Right renal pelvis (tissue), 4 donors: ENCODE measurements at places on chromosomes 16 and 17.

- no peak for DNase-seq
These were observed 5.8 kb downstream of the P2RX5 start for GRCh38 chr17:3690094-3690715.

DNA sequence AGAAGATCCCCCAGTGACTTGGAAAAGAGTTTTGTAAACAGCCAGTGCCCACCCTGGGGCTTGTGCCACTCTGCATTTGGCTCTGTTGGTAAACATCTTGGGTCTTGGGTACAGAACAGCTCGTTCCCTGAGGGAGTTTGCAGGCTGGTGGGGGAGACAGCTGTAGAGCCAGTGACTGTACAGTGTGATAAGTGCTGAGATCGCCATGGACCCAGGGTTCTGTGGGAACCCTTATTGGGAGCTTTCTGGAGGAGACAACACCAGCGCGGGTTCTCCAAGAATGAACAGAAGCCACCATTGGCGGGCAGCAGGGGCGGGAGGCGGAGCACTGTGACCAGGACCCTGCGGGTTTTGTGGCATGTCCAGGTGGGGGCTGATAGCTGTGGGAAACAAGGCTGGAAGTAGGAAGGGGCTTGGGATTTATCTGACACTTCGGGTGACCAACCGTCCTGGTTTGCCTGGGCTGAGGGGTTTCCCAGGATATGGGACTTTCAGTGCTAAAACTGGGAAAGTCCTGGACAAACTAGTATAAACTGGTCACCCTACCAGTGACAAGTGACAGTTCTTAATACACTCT is 2.9 kb downstream of the CLEC16A start:
- no peak for DNase-seq

DNA sequence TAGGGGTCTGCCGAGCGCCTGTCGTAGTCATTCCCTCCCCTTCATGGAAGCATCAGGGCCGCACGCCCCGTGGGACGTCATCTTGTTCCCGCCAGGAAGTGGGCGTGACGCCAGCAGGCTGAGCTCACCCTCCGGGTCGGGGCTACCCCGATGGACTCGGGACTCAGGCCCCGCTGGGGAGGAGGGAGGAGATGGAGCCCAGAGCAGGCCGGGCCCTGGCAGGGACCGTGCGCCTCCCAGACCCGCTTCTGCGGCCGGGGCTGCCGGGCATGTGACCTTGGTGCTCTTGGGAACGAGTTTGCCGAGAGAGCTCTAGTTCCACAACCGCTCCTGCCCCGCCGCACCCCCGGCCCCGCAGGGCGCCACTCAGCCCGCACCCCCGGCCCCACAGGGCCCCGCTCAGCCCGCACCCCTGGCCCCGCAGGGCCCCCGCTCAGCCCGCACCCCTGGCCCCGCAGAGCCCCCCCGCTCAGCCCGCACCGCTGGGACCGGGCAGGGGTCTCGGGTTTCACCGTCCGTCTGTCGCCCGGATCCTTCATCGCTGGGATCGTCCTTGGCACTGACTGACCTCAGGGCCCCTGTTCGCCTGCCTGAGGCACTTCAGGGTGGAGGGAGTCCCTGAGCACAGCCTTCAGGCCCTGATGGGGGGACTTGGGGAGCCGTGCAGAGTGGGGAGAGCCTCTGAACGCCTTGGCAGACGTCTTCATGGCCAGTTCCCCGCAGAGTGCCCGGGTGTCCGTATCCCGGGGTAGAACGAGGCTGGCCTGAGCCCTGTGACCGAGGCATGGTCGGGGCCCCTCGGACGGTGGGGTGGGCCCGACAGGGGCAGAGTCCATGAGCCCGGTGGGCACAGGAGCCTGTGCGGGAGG is 5.8 kb downstream of the CACNA1H start:
- no peak for DNase-seq

GRCh38 chr17:12349297-12349696 is 316.4 kb upstream of the MYOCD start:
- DNase-seq = no peak

DNA sequence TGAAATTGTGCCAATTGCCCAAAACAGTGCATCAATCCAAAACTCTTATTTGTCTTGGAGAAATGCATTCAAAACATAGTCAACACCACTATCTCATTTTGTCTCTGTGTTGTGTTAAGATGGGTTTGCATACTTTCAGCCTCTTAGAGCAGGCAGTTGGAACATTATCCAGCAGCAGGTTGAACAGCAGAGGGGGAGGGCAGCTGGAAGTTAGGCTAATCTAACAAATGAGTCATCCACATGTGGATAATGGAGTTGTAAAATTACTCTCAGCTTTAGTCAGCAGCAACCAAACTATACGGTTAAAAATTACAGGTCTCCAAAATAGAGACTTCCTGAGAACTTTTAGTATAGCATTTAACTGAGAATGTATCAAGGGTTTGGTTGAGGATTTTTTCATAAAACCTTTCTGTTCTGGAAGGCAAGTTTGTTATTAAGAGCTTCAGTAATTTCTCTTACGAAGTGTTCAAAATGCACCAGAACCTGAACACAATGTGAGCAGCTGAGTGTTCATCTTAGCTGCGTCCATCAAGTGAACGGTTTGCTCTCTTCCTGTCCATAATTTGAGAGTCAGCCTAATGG is 46.3 kb downstream of the PRKCA start:
- no peak for DNase-seq

DNA sequence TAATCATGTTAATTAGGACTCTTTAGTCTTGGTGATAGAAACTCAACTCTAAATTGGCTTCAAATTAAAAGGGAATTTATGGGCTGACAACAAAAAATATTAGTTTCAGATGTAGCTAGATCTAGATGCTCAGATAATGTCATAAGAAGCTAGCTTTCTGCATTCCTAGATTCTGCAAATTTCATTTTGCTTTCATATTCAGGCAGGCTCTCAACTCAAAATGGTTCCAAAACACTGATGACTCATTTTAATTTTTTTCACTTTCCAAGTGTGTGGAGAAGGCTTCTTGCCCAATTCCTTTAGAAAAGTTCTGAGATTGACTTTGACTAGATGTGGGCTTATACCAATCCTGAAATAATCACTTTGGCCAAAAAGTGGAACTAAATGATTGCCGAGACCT is 236.7 kb upstream of the GOT2 start:
- DNase-seq = no peak

- no peak for DNase-seq
These were observed 33.9 kb downstream of the ANKRD11 start for GRCh38 chr16:89456419-89456959.

DNA sequence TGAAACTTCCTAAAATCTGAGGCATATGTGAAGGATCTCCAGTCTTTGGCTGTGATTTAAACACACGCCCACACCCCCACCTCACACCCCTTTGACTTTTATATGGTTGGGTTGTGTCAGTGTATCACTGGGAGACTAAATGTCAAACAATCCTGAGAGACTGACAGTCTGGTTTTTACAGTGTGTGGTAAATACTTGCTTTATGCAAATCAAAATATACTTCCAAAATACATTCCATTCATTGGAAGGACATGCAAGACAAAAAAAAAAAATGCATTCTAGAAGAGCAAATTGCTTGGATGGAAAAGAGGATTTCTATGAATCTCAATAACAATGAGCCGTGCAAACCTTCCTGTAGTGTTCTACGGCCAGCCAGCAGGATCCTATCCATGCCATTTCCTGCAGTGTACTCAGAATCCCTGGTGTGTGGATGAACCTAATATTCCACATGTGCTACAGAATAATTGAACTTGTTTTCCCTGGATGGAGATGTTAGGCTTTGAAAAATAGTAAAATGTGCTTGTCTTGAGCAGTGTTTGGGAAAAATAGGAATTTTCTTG is 602.1 kb upstream of the GOT2 start:
- no peak for DNase-seq

DNA sequence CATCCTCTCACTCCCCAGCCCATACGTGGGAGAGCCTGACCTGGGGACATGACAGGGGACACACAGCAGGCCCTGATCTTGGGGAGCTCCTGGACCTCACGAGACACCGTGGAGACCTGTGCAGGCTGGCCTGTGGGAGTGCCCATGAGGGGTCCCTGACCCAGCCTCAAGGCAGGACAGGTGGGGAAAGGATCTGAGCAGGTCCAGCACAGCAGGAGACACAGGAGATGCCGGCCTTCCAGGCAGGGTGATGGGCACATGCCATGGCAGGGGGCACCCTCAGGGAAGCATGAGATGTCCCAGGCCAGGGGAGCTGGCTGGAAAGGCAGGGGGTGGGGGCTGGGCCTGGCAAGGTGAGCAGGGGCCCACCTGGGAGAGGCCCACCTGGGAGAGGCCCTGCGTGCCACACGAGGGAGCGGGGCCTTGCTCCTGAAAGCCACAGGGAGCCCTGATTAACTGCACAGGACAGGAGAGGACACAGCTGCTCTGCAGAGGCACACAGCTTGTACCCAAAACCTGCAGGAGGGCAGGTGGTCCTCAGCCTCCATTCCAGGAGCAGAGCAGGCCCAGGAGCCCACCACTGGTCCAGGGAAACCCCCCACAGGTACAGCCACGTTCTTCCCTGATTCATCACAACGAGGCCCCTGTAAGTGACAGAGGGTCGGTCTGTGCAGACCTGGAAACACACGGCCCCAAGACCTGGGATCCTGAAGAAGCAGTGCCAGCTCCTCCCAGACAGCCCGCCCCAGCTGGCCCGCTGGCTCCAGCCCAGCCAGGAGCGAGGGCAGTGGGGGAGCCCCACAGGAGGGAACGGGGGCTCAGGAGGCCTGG is 26.6 kb upstream of the KRT17 start:
- DNase-seq = no peak

DNA sequence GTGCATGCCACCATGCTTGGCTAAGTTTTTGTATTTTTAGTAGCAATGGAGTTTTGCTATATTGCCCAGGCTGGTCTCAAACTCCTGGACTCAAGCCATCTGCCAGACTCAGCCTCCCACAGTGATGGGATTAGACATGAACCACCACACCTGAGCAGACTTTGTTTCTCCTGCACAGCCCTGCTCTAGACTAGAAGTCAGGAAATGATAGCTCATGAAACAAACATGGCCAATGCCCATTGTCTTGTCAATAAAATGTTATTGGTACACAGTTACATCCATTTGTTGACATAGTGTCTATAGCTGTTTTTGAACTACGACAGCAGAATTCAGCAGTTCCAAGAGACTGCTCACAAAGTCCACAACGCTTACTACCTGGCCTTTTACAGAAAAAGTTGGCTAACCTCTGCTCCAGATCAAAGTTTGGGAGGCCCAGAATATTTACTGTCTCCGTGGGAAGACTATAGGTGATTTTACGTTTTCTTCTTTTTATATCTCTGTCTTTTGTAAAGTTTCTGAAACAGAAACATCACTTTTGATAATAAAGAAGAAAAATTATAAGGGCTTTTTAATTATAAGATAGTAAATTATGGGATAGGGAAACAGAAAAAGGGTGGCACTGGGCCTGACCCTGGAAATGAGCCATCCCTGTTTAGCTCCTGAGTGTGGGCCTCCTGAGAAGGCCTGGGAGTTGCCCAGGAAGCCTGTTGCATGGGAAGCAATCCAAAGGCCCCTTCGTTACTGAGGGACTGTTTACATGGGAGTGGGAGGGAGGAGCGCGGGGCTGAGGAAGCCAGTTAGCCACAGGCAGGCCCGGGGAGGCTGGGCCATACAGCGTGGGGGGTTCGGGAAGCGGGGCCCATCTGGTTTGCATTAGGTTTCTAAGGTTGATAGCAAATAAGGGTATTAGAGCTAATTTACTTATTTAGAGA is 201.5 kb downstream of the IRF8 start:
- no peak for DNase-seq

GRCh38 chr17:45428050-45428617 is 4.5 kb downstream of the ARHGAP27 start:
- DNase-seq = no peak

DNA sequence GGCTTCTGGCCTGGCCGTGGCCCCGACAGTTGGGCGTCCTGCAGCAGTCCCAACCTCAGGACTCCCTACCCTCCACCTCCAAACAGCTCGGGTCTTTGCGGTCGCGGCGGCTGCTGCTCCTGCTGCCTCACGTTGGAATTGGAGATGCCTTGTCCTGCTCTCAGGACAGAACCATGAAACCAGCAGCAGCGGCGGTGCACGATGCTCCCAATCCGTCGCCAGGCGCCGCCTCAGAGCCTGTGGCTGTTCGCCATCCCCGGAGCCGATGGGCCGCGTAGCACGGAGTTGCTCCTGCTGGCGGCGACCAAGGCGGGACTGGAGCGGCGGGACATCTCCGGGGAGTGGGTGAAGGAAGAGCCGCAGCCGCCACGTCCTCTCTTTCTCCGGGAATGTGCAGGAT is 1965.9 kb downstream of the TP53TG3F start:
- DNase-seq = no peak

DNA sequence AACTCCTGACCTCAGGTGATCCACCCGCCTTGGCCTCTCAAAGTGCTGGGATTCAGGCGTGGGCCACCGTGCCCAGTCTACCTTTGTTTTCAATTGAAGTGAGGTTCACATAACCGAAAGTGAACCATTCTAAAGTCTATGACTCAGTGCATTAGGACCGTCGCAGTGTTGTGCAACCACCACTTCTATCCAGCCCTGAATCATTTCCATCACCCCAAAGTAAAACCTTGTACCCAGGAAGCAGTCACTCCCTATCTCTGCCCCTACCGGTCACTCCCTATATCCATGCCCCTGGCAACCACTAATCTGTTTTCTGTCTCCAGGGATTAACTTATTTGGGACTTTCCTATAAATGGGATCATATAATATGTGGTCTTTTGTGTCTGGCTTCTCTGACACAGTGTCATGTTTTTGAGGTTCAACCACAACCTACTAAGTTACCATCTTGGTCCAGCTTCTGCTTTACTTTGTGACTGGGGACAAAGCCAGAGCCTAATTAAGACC is 28.3 kb upstream of the CDC42EP4 start:
- DNase-seq = no peak

DNA sequence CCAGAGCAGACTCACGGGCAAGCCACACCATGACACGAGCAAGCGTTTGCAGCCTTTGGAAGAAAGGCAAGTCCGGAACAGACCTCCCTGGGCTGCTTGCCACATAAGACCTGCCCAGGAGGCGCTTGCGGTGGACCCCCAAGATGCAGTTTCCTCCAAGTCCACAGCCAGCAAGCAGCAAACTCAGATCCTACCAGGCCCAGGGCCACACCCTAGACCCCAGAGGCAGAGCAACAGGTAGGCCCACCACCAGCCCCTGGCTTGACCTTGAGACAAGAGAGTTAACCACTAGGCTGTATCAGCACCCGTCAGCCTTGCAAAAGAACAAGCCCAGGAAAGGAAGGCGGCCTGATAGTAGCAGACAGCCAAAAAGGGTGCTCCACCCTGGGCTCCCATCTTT is 2.3 kb downstream of the FAAP100 start:
- DNase-seq = no peak

DNA sequence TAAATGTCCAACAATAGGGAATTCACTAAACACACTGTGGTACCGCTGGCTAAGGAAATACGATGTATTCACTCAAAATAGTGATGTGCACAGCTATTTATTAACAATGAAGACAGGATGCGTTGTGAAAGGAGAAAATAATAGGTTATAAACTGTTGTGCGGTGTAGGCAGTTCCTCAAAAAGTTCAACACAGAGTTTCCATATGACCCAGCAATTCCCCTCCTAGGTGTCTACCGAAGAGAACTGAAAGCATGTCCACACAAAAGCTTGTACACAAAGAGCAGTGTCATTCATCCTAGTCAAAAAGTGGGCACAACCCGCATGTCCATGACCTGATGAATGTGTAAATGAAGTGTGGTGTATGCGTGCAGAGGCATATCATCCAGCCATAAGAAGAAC is 1.2 kb upstream of the CES1 start:
- no peak for DNase-seq
